ENCODE measurements at places on chromosomes 7 and 10. TPM values are rescaled to one million over a fixed set of nuclear protein-coding genes. Genes with fewer than 3 reads are reported as not detected.

VPS50 gene
- 17.7 TPM for total RNA-seq

- peak; percentile 30 for DNase-seq
Measured at GRCh38 chr7:157745721-157746709, 409.2 kb downstream of the DNAJB6 start.

C10orf53 gene
- not detected for total RNA-seq

PIP gene
- not detected for total RNA-seq

DNA sequence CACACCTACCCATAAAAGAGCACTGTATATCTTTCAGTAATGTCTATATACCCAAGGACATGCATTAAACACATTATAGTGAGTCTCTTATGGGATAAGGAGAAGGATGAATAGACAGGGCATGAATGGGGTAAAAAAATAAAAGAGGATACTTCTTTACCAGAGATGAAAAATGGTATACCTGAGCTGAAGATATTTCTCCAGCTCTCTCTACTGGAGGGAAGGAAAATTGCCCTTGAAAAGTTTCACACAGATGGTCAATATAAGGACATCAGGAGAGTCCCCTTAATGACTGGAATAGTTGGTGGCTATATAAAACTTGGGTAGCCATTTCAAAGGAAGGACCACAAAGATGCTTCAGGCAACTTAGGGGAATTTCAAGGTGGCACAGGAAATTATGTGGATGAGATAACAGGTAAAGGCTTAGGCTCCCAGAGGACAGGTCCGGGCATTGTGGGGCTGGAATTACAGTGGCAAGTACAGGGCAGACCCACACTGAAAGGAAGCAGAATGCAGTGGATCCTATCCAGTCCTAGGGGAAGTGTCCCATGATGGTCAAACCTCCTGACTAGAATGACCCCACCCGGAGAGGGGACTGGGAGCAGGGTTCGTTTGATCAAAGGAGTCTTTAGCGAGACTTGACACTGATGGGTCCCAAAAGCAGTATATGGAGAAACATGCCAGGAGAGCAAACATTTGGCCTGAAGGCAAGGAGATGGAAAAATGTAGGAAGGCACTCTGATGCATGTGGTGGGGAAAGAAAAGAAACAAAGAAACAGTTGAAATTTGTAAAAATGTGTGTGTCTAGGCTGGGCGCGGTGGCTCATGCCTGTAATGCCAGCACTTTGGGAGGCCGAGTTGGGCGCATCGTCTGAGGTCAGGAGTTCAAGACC, 35.6 kb downstream of the PLAU start:
- DNase-seq, result no peak

ATP6V0A4 gene
- not detected for total RNA-seq

NAT16 gene
- not detected for total RNA-seq

GRCh38 chr7:82204694-82205093, 238.9 kb downstream of the CACNA2D1 start:
- no peak for DNase-seq

KEL gene
- 1.4 TPM for total RNA-seq

Measured in aorta (tissue), 5 donors.